ENCODE measurements at places on chromosomes 4 and X. TPM values are rescaled to one million over a fixed set of nuclear protein-coding genes. Genes with fewer than 3 reads are reported as not detected.

The ANKRD37 gene
- total RNA-seq, result 4.7 TPM

DNA sequence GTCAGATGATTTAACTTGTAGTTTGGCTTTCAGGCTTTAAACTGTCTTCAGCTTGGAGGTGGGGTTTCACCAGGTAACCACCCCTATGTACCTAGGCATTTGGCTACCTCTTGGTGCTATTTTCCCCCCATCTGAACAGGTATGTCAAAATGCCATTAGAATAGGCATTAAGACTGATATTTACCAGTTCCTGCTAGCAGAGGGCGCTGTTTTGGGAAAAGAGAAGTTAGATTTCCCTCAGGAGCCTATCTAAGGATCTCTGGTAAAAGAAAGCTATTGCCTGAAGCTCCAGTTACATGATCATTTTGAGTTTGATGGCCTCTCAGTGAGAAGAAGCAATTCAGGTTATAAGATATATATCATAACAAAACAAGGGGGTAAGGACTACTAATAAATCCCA is 879.1 kb downstream of the SH3BGRL start:
- no peak for DNase-seq

The NAA11 gene
- not detected for total RNA-seq

GRCh38 chr4:148982200-148982599 is 540.0 kb upstream of the NR3C2 start:
- DNase-seq, result no peak

- DNase-seq, result no peak
These were observed 42.1 kb upstream of the USP46 start for GRCh38 chr4:52701207-52701606.

- DNase-seq, result no peak
These were observed 6.8 kb upstream of the BCOR start for GRCh38 chrX:40104630-40104984.

DNA sequence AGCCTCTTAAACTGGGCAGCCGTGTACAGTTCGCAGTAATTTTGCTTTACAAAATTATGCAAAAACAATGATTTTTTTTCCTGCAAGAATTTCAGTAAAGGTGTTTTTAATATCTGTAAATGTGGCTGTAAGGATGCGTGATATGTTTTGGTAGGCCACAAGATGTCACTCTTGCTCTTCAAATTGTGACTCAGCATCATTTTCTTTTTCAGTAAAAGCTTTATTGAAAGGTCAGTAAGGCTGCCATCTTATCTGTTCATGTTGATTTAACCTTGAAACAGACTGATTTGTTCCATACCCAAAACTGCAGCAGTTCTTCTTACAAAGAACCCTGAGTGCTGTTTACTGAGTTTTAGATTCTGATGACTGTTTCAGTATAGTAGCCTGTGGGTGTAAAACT is 39.9 kb downstream of the TXLNG start:
- DNase-seq, result peak; percentile 49

The DUX4 gene
- total RNA-seq, result not detected

The C1QTNF7 gene
- not detected for total RNA-seq

DNA sequence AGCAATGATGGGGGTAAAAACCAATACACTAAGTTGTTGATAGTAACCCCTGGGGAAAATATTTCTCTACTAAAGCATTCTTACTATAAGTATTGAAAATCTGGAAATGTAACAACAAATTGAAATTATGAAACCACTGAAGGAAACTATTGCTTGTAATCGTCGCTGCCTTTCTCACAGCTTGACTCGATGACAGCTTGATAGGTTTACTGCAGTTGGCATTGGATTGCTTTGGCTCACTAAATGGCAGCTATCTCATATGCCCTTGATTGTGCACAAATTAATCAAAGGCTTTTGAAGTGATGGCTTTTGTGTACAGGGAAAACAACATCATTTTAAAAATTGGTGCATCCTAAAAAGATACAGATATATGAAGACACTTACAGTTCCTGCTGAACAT is 419.6 kb upstream of the TENM3 start:
- DNase-seq, result no peak

The SULT1B1 gene
- total RNA-seq, result 55.5 TPM

The PSAPL1 gene
- not detected for total RNA-seq

The CSAG1 gene
- not detected for total RNA-seq

DNA sequence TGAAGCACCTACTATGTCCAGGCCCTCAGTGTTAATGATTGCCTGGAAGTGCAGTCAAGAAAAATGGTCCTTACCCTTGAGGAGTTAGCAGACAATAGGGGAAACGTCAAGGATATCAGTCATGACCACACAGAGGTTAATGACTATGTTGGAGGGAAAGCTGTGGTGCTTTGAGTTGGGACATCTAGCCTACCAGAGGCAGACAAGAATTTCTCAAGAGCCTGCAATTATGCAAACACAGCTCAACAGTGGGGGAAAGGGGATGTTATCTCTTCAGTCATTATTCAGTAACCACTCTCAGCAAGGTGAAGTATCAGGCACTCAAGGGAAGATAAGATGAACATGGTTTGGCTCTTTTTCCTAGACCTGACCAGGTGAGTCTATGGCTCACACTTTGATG is 7.0 kb upstream of the FGFBP1 start:
- DNase-seq, result no peak

DNA sequence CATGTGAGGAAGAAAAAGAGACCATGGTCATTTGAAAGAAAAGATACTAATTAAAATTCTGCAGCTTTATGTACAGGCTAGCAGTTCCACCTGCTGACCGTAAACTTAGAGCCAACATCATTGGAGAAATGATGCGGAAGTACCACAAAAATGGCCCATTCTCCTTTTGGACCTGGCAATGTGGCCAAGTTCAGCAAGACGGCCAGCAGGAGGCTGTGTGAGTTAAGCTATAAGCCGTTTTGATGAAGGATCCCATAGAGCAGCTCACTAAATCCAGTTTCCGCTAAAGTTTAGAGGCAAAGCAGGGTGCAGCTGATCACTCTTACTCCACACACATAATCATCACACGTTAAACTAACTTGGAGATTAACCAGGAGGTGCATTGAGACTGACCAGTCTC is 133.8 kb downstream of the LDB2 start:
- DNase-seq, result no peak
